ENCODE measurements at places on chromosomes 3 and 15. TPM values are rescaled to one million over a fixed set of nuclear protein-coding genes. Genes with fewer than 3 reads are reported as not detected.

DNA sequence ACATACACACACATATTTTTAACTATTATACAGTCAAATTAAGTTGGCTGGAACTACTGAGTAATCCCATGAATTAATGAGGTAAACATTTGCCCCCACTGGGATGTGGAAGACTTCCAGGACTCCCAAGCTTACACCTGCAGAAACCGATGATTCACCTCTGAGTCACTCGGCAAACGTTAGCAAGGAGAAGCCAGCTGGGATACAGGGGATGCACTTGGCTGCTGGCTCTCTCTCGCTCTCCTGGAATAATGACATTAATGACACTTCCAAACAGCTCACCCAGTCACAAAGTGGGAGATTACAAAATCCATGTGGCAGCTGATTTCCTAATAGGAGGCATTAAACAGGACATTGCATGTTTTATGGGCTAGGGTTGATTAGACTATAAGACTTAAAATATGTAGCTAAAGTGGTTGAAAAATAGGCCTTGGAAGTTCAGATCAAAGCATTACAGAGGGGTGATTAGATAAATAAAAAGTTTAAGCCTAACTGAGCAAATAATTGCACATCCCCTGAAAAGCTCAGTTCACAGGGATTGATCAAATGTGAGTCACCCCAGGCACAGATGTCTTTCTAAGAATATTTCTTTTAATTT lies 500.9 kb downstream of the SOX2 start:
- H3K27ac ChIP-seq, result no peak overlapping the region
- no peaks in the 10 kb centered on the region for H3K4me1 ChIP-seq
- no peak overlapping the region for H3K4me3 ChIP-seq

GRCh38 chr15:77499087-77499760 lies 78.5 kb downstream of the HMG20A start:
- no peaks in the 10 kb centered on the region for H3K27me3 ChIP-seq
- H3K36me3 ChIP-seq, result no peaks in the 10 kb centered on the region
- no peak for DNase-seq
- no peak overlapping the region for H3K27ac ChIP-seq

DNA sequence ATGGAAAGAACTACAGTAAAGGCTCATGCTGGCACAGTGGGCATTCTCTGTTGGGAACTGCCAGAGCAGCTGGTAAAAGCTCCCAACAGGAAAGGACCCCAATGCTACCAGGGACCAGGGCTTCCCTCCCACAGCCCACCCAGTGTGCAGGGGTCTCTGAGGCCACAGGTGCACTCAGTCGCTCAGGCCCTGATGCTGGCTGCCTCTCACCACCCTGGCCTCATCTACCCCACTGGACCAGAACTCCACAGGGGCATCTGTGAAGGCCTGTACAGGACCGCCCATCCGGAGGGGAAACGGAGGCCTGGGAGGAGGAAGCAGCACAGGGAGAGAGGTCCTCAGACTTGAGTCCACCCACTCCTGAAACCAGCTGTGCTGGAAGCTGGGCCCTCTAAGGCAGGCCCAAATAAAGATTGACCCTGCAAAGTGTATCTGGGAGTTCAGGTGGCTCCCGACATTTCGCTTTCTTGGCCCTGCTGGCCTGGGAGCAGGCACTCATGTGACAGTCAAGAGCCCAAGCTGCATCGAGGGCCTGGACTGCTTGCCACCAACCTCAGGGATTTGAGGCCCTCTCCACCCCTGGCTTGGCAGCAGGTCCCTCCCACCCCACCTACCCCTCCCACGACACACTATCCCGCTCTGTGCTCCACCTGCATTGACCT lies 12.7 kb downstream of the KLF15 start:
- H3K36me3 ChIP-seq, result no peaks in the 10 kb centered on the region
- no peak overlapping the region for H3K4me3 ChIP-seq
- no peak overlapping the region for H3K27ac ChIP-seq

DNA sequence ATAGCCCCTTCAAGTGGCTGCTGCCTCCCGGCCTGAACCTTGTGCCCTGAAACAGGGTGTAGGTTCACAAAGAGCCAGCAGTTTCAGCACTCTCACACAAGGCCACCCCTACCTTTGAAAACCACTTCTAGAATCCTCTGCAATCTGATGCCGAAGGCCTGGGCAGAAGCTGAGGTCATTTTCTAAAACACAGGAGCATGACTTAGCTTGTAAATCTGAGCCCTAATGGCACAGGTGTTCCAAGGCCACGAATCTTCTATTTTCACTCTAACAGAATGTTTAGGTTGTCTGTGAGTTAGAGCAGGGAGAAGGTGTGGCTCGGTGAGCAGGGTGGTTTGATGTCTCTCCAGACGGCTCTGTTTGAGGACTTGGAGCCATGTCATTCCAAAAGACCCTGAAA lies 62.3 kb downstream of the SYNM start:
- no peak overlapping the region for H3K27ac ChIP-seq
- H3K36me3 ChIP-seq, result no peaks in the 10 kb centered on the region
- H3K27me3 ChIP-seq, result no peaks in the 10 kb centered on the region

DNA sequence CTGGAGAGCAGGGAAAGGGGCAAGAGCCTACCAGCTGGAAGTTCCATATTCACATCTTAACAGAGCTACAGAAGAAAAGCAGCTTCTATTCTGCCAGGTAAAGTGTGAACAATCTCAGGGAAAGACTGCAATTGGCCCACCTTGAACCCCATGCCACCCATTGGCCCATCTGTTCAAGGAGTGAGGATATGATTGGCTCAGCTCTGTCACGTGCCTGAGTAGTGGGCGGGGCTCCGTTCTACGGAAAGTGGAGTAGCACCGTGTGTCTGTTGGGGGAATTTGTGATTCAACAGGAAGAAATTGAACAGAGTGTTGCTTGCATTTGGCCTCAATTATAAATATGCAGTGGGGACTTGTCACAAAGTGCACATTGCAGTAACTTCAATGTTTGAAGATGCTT lies 81.8 kb downstream of the MINAR1 start:
- H3K27me3 ChIP-seq, result no peaks in the 10 kb centered on the region
- H3K27ac ChIP-seq, result no peak overlapping the region
- no peak overlapping the region for H3K4me3 ChIP-seq
- no peaks in the 10 kb centered on the region for H3K36me3 ChIP-seq

GRCh38 chr3:5192571-5193365 lies 5.3 kb downstream of the EDEM1 start:
- H3K27me3 ChIP-seq, result no peaks in the 10 kb centered on the region
- peak overlapping the region; percentile 6 for H3K4me3 ChIP-seq
- H3K4me1 ChIP-seq, result peaks cover 70% of the 10 kb centered on the region

DNA sequence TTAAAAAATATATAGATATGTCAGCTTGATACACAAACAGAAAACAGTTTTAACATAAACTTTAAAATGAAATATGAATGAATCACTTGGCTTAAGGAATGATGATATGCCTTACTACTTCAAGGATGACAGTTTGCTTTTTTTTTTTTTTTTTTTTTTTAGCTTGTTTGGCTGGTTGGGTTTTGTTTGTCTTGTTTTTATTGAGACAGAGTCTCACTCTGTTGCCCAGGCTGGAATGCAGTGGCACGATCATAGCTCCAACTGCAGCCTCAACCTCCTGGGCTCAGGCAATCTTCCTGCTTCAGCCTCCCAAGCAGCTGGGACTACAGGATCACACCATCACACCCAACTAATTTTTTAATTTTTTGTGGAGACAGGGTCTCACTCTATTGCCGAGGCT lies 14.5 kb downstream of the LRRC2 start:
- DNase-seq, result no peak
- H3K27me3 ChIP-seq, result no peaks in the 10 kb centered on the region
- H3K27ac ChIP-seq, result no peak overlapping the region
- no peaks in the 10 kb centered on the region for H3K36me3 ChIP-seq

GRCh38 chr3:126682009-126682408 lies 22.0 kb upstream of the CHCHD6 start:
- no peaks in the 10 kb centered on the region for H3K27me3 ChIP-seq
- H3K27ac ChIP-seq, result no peak overlapping the region
- peaks cover 3% of the 10 kb centered on the region for H3K4me1 ChIP-seq
- no peak for DNase-seq
- H3K36me3 ChIP-seq, result no peaks in the 10 kb centered on the region

DNA sequence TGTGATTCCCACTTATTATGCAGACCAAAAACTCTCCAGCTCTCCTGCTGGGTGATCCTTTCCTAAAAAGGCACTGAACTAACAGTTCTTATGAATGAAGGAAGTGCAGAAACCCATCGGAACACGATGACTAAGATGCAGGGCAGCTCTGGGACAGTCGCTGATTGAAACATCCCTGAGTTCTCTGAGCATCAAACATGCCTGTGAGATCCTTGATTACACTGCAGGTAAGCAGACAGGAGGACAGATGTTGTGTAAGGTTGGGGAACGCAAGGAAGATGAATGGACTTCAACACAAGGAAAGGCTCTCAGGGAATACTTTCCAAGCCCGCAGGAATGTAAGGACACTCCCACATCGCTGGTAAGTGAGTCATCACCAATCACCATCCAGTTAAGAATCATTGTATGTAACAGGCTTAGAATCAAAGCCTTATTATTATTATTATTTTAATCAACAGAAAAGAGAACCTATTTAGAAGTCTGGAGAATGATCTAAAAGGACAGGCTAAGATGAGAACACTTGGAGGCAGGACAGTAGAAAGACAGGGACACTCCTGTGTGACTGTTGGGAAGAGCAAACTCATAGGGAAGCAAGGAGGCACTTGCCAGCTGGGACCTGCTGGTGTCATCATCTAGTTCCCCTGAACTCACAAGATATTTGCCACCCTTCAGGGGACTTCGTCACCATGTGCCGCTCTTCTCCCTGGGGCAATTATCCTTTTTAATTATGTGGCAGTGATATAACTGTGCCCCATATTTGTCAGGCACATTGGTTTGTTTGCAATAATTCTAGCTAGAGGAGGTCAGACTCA lies 26.0 kb downstream of the TMEM158 start:
- H3K27me3 ChIP-seq, result no peaks in the 10 kb centered on the region
- no peak overlapping the region for H3K4me3 ChIP-seq
- no peaks in the 10 kb centered on the region for H3K4me1 ChIP-seq
- no peak for DNase-seq
- H3K27ac ChIP-seq, result no peak overlapping the region

DNA sequence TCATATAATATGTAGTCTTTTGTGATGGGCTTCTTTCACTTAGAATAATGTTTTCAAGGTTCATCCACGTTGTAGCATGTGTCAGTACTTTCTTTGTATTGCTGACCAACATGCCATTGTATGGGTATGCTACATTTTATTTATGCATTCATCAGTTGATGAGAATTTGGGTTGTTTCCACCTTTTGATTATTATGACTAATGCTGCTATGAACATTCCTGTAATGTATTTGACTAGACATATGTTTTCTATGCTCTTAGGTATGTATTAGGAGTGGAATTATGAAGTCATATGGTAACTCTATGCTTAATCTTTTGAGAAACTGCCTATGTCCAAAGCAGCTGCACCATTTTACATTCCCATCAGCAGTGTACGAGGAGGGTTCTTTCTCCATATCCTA lies 3.2 kb upstream of the PODXL2 start:
- H3K27me3 ChIP-seq, result peaks cover 4% of the 10 kb centered on the region
- H3K36me3 ChIP-seq, result no peaks in the 10 kb centered on the region
- peaks cover 19% of the 10 kb centered on the region for H3K4me1 ChIP-seq
- DNase-seq, result no peak
- no peak overlapping the region for H3K4me3 ChIP-seq
- H3K27ac ChIP-seq, result no peak overlapping the region

DNA sequence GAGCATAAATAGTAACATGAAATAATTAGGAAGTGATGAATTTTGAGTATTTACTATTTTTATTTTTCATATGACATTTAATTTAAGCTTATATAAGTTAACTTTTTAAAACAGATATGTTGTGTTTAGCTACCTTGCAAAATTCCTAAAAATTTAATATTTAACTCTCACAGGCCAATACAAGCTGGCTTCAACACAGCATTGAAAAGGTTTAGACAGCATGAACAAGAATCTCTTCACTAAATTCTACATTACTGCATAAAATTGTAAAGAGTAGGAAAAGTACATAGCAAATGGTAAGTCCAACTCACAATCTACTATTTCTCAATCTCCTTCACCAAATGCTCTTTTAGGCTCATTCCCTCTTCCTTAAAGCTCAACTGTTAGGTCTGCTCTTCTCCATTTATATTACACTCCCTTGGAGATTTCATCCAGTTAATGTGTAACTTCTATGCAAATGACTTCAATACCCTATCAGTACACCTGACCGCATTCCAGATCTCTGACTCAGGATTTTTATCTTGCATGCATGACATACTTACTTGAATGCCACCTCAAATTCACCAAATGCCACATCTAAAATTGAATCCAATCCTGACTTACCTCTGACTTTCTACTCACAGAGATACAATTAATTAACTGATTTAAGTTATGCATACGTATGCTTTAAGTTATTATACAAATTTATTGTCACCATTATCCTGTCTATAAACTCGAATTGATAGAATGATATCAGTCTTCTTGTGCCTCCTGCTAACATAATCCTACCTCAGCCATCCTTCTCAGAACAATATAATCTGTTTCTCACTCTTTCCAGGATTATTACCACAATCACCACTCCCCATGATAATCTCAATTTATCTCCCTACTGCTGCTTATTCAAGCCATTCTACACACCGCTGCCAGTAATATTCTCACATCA lies 127.0 kb downstream of the STAG1 start:
- no peaks in the 10 kb centered on the region for H3K4me1 ChIP-seq
- DNase-seq, result no peak
- H3K27ac ChIP-seq, result no peak overlapping the region
- no peak overlapping the region for H3K4me3 ChIP-seq
- H3K36me3 ChIP-seq, result no peaks in the 10 kb centered on the region

DNA sequence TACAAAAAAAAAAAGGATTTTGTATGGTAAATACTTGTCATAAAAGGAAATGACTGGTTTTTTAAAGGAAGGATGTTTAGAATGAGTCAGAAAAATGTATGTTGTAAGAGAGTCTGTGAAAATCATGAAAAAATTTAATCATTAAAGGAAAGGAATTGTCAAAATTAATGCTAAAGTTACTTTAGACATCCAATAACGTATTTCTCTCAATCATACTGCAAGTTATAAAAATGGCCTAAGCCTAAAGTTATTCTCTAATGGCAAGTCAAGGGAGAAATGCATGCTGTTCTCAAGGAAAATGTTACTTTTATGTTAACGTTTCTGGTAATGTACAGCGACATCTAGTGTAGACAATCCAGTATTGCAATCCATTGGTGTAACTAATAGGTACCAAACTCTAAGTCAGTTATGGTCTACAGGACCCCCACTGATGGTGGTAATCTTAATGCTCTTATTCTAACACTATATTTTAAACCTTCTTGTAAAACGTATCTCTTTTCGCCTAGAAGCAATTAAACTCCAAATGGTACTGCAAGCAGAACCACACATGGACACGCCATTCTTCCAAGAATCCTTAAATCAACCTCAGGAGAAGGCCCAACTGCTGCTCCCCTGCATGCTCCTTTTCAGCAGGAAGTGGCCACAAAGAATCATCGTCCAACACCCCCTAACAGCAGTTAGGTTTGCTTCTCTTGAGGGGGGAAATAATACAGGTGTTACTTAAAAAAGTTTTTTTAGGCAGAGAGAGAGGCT lies 35.2 kb downstream of the NCEH1 start:
- no peaks in the 10 kb centered on the region for H3K4me1 ChIP-seq
- DNase-seq, result no peak
- H3K4me3 ChIP-seq, result no peak overlapping the region
- H3K36me3 ChIP-seq, result no peaks in the 10 kb centered on the region

The SNTN gene
- total RNA-seq, result not detected

The PRSS50 gene
- total RNA-seq, result not detected
